ENCODE measurements at places on chromosomes 16 and 17.

- DNase-seq, result peak; percentile 59
Observed at GRCh38 chr17:61862975-61863800, at the start of gene BRIP1. Gene BRIP1 (minus strand): TSS chr17:61863528. CDS start chr17:61861539, 1,989 bp downstream.

DNA sequence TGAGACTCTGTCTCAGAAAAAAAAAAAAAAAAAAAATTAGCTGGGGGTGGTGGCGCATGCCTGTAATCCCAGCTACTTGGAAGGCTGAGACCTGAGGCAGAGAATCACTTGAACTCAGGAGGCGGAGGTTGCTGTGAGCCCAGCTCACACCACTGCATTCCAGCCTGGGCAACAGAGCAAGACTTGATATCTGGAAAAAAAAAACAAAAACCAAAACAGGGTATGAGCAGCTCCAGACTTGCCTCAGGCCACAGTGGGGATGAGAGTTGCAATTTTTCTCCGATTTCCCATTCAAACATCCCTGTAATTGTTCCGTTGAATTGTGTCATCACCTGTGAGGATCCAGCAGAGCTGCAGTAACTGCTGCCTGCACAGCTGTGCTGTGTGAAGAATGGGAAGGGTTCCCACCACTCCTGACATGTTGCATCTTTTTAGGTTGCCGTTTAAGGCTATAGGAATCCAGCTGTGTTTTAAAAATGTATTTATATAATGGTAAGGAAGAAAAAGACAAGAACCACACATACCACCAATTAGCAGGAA, 150.0 kb downstream of the VPS53 start:
- DNase-seq, result no peak

GRCh38 chr16:47826070-47826469, 329.7 kb downstream of the ABCC12 start:
- DNase-seq, result no peak

DNA sequence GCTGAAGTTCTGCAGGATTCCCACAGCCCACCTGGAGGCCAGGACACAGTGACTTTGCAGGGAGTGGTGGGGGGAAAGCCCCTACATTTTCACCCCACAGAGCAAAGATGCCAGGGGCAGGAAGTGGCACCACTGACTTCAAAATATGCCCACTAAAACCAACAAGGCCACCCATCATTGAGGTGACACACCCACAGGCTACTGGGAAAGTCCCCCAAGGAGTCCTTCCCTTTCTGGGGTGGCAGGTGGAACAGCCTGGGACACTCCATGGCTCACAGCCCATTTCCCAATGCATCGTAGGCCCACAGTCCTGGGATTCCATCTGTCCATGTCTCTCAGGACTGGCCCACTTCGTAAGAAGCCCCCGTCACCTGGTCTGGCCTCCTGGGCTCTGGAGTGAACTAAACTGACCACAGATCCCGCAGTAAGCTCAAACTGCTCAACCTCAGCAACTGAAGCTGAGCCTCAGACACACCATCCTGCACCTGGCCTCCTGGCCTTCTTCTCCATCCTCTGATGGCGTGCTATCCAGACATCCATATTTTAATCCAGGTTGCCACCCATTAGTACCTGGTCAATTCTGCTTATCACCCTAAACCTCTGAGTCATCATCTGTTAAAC, 7.5 kb upstream of the CCL1 start:
- DNase-seq, result no peak

DNA sequence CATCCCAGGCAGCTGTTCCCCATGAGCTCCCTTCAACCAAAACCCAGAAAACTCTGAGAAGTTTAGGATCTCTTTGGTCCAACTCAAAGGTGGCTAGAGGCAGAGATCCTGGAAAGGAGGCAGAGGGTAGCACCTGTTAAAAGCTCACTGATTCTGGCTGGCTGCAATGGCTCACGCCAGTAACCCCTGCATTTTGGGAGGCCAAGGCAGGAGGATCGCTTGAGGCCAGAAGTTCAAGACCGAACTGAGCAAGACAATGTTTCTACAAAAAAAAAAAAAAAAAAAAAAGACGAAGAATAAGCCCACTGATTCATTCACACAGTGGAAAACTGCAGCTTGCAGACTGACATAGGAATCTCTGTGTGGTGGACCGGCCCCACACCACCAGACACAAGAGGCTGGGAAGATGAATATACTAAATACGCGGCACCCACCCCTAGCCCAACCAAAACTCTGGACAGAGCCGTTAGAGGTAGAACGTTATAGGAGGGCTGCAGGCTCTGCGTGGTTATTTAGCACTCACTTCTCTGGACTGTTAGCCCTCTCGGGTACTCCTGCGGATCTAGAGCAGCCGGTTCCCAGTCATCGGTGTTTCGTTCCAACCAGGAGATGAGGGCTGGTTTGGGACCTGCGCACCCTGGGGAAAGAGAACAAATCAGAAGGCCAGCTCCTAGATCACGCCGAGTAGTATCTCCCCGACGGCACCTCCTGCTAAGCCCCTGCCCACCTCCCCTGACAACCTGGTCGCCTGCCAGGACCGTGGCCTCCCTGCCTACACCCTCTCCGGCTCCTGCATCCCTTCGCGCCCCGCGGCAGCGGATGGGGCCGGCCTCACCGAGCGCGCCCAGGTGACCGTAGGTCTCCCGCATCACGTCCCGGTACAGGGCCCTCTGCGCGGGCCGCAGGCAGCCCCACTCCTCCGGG, 925 bp downstream of the ZNF689 start:
- no peak for DNase-seq

GRCh38 chr17:79919164-79919585, 79.9 kb upstream of the CBX4 start:
- no peak for DNase-seq

GRCh38 chr17:28774206-28774605, 30.4 kb downstream of the TRAF4 start:
- no peak for DNase-seq

DNA sequence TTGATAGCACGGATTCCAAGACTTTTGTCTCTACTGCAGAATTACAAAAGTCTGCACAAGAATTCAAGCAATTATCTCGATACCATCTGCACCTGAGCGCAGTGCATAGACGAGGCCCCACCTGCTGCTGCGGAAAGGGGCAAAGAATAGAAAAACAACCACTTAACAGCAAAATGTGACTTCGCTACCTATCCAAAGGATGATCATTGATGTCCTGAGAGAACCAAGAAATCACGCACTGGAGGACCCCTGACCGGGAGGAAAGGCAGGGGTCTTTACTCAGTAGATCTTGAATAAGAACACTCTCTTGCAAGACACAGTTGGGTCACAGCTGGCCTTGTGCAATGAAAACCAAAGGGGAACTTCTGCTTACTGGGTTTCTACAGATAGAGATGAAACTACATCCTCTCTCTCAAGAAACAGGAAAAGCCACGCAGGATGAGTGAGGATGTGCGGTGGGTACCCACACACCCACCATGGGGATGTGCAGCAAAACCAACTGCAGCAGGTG, 147.4 kb upstream of the RPH3AL start:
- DNase-seq, result no peak

DNA sequence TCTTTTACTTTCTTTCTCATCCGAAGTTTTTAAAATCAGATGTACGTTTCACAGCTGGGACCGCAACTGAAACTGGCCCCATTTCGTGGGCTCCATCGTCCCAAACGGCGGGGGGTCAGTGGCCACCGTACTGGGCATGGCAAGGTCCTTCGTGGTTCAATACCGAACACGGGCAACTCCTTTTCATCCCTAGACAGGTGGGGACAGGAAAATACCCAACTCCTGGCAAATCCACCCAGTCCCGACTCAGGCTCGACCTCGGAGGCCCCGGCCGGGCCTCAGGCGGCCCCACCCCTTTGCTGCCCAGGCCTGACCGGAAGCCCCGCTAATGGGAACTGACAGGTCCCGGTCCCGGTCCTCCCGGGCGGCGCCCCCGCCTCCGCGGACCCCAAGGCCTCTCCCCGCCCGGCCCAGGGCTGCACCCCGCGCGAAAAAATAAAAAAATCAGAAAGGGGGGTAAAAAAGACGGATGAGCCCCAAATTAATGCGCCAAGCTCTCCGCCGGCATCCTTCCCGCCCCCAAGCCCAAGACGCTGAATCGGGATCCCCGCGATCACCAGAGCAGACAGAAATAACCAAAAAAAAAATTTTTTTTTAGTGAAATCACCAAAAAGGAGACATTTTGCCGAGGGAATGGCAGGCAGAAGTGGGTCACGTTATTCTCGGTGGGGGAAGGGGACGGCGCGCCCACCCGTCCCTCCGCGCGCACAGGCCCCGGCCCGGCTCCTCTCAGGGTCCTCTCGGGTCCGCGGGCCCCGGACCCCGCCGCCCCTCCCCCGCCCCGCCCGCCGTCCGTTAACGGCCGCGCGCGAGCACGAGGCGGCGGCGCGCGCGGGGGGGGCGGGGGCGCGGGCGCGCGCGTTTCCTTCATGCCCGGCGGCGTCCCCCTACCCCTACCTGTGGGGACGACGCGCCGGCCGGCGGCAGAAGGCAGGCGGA, 562 bp downstream of the ZC3H7A start:
- no peak for DNase-seq

DNA sequence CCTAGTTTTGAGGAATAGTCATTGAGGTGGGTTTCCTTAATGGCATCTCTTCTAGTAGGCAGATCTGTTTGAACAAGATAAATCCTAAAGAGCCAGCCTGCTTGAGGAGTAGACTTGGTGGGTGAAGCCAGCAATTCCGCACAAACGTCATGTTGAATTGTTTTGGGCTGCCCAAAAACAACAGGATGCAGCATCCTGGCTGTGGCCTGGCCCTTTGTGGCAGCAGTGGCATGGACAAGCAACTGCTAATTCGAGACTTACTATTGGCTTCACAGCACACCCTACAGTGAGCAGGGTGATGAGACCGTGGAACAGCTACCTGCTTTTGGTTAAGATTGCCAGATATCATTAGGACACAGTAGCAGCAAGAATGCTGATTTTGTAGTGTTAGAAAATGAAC, 9.3 kb upstream of the VPS4A start:
- no peak for DNase-seq

GRCh38 chr17:34252444-34253138, 2.5 kb upstream of the CCL2 start:
- no peak for DNase-seq

DNA sequence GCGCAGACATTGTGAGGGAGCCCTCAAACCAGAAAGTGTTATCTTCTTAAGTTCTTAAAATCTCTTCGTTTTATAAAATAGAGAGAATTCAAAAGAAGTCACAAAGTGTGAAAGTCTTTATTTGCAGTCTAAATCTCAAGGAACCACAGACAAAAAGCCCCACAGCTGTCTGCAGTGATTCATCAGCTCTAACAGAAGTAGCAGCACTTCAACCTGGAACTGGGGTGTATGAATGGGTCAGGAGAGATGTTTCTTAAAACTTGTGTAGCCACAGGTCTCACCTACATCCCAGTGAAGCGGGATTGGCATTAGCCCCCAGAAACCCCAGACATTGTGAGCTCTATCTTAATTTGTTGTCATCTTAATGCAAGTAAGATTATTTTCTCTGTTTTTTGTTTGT, 61.1 kb downstream of the CDYL2 start:
- DNase-seq, result no peak

GRCh38 chr17:39755554-39756379, 18.0 kb downstream of the GRB7 start:
- no peak for DNase-seq

- DNase-seq, result no peak
Observed at GRCh38 chr16:58124601-58124915, 4.6 kb downstream of the CFAP20 start.

DNA sequence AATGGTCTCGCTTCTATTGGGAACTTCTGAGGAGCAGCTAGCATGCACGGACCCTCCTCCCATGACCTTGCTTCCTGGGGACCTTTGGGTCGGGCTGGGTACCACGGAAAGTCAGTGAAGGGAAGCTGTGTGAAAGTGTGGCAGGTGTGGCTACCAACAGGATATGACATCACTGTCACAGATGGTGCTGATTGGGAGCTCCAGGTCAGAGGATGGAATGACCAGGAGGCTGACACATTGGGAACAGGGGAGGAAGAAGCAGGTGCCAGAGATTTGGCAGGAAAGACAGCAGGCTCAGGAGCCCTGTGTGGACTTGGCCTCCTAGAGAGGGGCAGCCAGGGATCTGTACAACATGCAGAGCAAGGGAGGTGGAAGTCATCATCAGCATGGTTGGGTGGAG, 34.0 kb downstream of the CPNE2 start:
- no peak for DNase-seq

DNA sequence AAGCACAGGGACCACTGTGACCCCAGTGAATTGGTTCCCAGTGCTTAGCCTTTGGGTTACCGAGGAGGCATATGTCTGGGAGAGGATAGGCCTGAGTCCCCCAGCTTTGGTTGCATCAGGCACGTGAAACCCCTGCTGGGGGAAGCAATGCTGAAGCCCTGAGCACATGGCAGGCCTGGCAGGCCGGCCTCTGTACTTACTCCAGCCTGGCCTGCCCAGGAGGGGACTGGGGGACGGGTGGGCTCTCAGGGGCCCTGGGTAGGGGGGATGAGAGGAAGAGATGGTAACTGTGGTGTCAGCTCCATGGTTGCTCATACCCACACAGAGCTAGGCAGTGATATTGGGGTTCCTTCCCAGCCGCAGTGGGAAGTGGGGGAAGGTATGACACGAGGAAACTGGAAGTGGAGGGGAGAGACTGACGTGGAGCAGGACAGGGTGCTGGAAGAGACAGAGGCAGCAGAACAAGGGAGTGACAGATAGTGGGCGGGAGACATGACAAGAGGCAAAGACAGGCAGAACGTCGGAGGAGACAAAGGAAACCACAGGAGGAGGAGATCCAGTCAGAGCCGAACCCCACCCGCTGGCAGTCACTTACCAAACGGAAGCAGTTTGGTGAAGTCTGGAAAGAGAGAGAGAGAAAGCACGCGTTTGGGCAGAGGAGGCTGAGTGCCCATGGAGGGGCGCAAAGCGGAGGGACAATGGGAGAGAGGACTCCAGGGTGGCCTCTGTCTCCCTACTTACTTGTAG, 9.1 kb downstream of the TMEM208 start:
- no peak for DNase-seq

DNA sequence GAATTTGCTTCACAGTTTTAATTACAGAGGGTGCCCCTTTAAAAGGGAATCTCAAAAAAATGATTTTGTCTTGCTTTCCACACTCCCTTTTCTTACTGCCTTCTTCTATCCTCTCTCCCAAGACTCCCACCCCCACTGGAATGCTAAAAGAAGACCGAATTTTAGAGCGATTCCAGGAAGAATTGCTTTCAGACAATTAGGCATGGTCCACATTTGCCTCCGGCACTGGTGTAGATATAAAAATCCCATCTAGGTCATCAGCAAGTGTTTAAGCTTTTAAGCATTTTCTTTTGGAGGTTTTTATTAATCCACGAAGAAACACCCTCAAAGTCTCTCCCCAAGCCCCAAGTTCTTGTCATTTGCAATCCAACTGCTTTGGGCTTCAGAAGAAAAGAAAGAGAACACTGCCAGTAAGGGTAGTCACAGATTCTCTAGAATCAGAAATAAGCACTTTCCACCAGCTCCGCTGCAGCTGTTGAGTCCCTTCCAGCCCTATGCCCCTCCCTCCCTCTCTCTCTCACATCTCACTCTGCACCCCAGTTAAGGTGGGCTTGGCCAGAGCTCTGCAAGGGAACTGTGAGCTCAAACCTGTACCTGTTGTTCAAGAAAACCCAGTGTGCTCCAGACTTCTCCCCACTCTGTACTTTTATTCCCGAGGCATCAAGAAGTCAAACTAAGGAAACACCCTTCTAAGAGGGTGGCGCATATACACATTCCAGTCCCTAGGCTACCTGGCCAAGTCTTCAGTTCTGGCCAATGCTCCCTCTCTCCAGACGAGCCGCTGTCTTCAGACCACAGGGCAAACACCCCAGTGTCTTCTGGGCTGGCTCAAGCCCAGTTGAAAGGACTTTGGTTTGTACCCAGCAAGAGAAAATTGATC, 170.2 kb downstream of the RGS9 start:
- no peak for DNase-seq

- no peak for DNase-seq
Observed at GRCh38 chr17:72193391-72194106, 72.7 kb downstream of the SOX9 start.
